ENCODE measurements at places on chromosomes 3 and 15. TPM values are rescaled to one million over a fixed set of nuclear protein-coding genes. Genes with fewer than 3 reads are reported as not detected.

- DNase-seq: no peak
- H3K27me3 ChIP-seq: no peaks in the 10 kb centered on the region
- no peaks in the 10 kb centered on the region for H3K36me3 ChIP-seq
- H3K27ac ChIP-seq: no peak overlapping the region
These were observed 227.7 kb upstream of the CD96 start for GRCh38 chr3:111314181-111314873.

GRCh38 chr15:46413799-46414198 lies 779.0 kb downstream of the SQOR start:
- peaks cover 13% of the 10 kb centered on the region for H3K4me1 ChIP-seq
- DNase-seq: no peak
- no peak overlapping the region for H3K27ac ChIP-seq
- H3K4me3 ChIP-seq: no peak overlapping the region
- no peaks in the 10 kb centered on the region for H3K27me3 ChIP-seq

DNA sequence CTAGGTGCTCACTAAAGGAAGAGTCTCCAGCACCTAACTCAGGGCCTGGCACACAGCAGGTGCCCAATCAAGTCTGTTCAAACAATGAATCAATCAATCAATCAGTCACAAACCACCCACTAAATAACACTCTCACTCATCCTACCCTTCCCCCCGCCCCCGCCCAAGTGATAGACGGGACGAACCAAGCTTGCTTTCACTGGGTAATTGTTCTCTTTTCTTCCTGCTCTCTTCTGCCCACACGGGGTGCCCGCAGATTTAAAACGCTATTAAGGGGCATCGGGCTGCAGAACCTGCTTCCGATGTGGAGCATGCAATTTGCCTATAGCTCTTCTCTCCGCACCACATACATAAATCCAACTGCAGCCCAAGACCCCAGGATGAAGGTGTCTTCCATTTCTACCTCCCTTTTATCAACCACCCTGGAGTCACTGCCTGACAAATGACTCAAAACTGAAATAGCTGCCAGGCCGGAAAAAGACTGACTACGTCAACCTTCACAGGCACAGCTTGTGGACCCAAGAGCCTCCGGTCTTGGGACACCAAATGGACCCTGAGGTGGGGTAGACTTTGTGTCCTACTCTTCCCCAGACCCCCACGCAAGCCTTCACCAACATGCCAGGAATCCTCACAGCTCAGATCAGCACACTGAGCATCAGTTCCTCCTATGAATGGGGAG lies 1.7 kb downstream of the KLHL25 start:
- H3K4me3 ChIP-seq: peak overlapping the region; percentile 80
- peak overlapping the region; percentile 32 for H3K27ac ChIP-seq
- peaks cover 22% of the 10 kb centered on the region for H3K4me1 ChIP-seq
- no peaks in the 10 kb centered on the region for H3K36me3 ChIP-seq
- DNase-seq: peak; percentile 35

DNA sequence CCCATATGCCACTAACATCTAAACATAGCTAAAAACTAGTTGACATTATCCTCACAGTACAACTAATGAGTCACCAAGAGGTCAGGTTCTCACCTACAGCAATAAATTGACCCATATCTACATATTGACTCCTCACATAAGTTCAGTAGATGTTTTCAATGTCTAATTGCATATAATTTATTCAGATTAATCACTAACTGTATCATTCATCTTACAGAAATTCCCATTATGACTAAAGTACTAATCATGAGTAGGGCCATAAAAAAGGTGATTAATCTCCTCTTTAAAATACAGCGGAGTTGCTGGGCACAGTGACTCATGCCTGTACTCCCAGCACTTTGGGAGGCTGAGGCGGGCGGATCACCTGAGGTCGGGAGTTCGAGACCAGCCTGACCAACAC lies 82.4 kb upstream of the ST3GAL6 start:
- H3K27me3 ChIP-seq: no peaks in the 10 kb centered on the region
- no peaks in the 10 kb centered on the region for H3K4me1 ChIP-seq
- H3K36me3 ChIP-seq: no peaks in the 10 kb centered on the region
- DNase-seq: peak; percentile 20
- H3K4me3 ChIP-seq: no peak overlapping the region
- no peak overlapping the region for H3K27ac ChIP-seq

GRCh38 chr3:130783629-130784028 lies 37.0 kb upstream of the PIK3R4 start:
- H3K27ac ChIP-seq: no peak overlapping the region
- no peaks in the 10 kb centered on the region for H3K36me3 ChIP-seq
- DNase-seq: no peak

Gene ACP3
- total RNA-seq: not detected

Gene CACNA1D
- 0.26 TPM for total RNA-seq
